Activated CD4-positive, alpha-beta T cell treated with anti-CD3 and anti-CD28 coated beads, Interleukin-2, amount 50 U/mL, for 4 hours (primary cell): ENCODE measurements at places on chromosomes 12 and 14.

GRCh38 chr14:61388173-61388975 lies 67.0 kb downstream of the PRKCH start:
- no peak for DNase-seq

GRCh38 chr12:62347922-62348650 lies 87.9 kb downstream of the USP15 start:
- DNase-seq, result no peak

DNA sequence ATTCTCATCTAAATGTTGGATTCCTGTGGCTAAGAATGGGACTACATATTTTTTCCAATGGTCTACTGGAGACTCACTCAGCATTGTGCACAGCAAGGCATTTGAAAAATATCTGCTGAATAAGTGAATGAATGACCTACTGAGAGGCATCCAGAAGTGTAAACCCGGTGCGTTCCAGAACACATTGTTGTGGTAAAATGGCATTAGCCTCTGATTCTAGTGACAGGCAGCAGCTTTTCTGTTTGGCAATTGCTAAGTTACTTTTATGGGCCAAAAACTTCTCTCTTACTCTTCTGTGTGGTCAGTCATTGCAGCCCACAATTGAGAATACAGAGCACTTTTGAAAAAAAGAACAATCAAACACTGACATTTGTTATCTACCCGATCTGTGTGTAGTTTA lies 36.5 kb downstream of the WIF1 start:
- DNase-seq, result no peak

GRCh38 chr12:76032043-76032981 lies 736 bp upstream of the PHLDA1 start:
- DNase-seq, result no peak

- DNase-seq, result no peak
Measured at GRCh38 chr12:41683513-41684240, 461.0 kb downstream of the GXYLT1 start.

- no peak for DNase-seq
Measured at GRCh38 chr12:24728366-24728765, 220.5 kb downstream of the BCAT1 start.

- DNase-seq, result no peak
Measured at GRCh38 chr14:28635387-28635786, 131.2 kb upstream of the FOXG1 start.

DNA sequence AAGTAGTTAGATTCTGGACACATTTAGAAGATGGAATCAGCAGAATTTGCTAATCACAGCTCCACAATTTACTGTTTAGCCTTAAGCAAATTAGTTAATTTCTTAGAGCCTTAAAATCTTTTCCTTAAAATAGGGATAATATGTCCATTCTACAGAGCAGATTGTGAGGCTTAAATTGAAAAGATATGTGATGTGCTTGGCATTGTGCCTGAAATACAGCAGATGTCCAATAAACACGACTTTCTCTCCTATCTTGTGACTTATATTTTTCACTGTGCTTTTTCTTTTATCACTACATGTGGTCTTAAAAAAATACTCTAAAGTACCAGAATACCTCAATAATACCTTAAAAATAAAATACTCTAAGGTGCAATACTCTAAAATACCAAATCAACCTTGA lies 30.6 kb downstream of the CCER1 start:
- DNase-seq, result no peak

GRCh38 chr12:93794738-93795137 lies 117.6 kb downstream of the CRADD start:
- no peak for DNase-seq

GRCh38 chr14:93086441-93087055 lies 29.2 kb downstream of the ITPK1 start:
- no peak for DNase-seq

DNA sequence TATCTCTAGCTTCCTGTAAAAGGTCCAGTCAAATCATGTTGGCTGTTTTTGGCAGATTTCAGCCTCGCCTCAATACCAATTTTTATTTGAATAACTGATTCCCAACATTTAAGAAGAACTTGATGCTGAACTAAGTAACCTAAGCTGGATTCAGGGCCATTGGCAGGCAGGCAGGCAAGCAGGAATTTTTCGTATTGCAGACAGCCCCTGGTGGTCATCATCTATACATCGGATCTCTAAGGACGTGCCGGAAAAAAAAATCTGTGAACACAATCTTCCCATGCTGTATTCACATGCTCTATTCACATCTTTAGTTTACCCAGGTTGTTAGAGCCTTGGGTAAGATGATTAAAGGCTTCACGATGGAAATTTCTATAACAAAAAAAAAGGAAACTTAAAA lies 7.0 kb downstream of the VCPKMT start:
- no peak for DNase-seq

DNA sequence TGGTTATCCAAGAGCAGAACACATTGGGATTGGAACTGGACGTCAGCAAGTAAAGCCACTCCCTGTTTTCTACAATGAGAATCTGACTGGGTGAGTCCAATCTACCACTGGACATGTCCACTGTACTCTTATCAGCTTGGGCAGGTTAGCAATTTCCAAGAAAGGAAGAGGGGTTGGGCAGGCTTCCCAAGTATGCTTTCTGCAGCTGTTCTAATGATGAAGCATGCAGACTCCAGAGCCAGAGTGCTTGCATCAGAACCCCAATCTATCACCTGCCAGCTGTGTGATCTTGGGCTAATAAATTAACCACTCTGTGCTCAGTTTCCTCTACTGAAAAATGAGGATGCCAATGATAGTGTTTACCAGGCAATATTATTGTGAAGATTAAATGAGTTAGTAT lies 92.0 kb downstream of the EMP1 start:
- DNase-seq, result no peak

DNA sequence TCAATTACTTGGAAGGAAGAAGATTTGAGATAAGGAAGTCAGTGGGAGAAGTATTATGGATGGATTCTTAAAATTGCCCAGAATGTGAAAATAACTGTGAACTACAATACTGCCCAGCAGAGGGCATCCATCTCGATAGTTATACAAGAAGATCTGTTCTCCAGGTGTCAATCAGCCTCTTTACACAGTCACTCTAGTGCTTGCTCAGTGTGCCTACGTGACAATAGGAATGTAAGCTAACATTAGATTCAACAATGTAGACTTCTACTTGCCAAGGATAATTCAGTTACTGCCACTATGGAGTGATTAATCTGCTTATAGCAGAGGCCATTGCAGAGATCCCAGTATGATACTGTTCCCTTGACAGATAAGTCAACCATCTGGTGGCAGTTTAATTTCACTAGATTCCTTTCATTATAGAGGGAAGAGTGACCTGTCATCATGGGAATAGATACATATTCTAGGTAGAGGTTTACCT lies 10.6 kb upstream of the MAP4K5 start:
- peak; percentile 11 for DNase-seq

GRCh38 chr12:97754306-97754705 lies 291.7 kb downstream of the RMST start:
- DNase-seq, result no peak

- no peak for DNase-seq
Measured at GRCh38 chr12:58877243-58877743, 43.0 kb downstream of the LRIG3 start.

GRCh38 chr14:25001156-25001555 lies 48.8 kb downstream of the STXBP6 start:
- DNase-seq, result no peak

- DNase-seq, result peak; percentile 57
Measured at GRCh38 chr12:6461401-6462233, 8.9 kb downstream of the VAMP1 start.

- no peak for DNase-seq
Measured at GRCh38 chr12:109432431-109432830, 44.7 kb downstream of the KCTD10 start.

GRCh38 chr12:130026608-130027176 lies 122.9 kb upstream of the TMEM132D start:
- no peak for DNase-seq

DNA sequence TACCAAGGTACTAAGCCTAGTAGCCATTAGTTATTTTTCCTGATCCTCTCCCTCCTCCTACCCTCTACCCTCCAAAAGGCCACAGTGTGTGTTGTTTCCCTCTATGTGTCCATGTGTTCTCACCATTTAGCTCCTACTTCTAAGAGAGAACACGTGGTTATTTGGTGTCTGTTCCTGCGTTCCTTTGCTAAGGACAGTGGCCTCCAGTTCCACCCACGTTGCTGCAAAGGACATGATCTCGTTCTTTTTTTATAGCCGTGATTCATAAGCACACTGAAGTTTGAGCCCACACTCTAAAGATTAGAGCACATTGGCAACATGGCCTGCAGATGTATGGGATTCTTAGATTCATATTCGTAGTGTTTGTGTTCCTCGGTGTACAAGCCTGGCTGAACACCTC lies 8.1 kb upstream of the STX2 start:
- DNase-seq, result no peak

GRCh38 chr12:123760267-123760938 lies 1.7 kb upstream of the DNAH10 start:
- DNase-seq, result no peak

DNA sequence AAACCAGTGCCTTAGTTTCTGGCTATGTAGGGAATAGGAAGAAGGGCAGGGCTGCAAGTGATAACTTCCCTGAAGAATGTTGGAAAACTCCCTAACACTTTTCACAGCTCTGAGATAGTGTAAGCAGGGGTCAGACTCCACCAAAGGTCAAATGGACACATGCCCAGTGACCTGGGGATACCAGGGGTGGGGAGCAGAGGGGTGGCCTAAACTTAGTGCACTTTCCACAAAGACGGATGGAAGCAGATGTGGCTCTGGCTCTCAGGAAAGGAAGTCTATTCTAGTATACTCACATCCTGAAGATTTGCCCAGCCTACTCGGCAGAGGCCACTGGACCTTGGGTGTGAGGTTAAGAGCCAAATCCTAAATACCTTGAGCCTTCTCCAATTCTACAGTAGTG lies 285.8 kb downstream of the NUAK1 start:
- no peak for DNase-seq

DNA sequence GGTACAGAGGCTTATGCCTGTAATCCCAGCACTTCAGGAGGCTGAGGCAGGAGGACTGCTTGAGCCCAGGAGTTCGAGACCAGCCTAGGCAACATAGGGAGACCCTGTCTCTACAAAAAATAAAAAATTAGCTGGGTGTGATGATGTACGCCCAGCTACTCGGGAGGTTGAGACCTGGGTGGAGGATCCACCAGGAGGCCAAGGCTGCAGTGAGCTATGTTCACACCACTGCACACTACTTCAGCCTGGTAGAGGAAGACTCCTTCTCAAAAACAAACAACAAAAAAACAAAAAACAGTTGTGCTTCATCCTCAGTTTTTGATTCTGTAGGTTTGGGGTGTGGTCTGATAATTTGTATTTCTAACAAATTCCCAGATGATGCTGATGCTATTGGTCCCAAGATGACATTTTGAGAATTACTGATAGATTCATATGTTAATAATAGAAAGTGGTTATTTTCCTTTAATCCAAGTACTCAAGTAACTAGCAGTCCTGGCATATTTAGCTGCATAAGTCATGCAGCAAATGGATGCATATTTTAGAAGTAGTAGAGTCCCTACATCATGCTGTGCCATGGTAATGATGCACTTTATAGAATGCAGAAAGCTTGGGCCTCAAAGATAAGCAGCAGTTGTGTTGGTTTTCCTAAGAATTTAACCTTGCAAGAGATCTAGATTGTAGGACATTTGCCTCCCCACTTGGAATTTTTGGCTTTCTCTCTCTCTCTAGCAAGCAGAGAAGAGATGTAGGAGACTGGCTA lies 76.1 kb upstream of the PAWR start:
- DNase-seq, result no peak

DNA sequence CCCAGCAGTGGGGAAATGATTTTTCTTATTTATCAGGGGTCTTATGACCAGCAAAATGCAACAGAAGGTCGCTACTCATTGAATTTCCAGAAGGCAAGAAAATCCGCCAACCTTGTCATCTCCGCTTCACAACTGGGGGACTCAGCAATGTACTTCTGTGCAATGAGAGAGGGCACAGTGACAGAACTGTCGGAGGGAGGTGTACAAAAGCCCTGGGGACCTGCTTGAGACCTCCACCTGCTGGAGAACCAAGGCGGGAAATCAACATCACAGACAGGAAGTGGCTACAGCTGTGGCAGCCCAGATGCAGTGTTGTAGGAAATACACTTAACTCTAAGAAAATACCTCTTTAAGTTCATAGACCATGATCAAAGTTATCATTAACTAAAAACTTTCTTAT lies 250.9 kb upstream of the OR4E1 start:
- peak; percentile 29 for DNase-seq

DNA sequence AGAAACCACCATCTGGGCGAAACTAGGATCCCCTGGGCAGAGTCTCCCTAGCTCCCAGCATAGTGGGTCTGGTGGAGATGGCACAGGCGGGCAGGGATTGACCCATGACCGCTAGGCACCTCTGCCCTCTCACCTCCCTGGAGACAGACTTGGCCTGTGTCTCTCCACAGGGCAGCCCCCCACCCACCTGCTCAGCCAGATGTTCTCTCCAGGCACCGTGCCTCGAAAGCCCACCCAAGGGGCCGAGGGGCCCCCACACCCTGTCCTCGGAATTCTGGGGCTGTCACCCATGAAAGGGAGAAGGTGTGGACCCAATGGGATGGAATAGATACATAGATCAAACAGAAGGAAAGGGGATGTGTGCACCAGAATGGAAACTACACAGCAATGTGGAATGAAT lies 229.1 kb upstream of the RTL1 start:
- no peak for DNase-seq

GRCh38 chr12:56271031-56271430 lies 4.3 kb downstream of the COQ10A start:
- DNase-seq, result no peak

DNA sequence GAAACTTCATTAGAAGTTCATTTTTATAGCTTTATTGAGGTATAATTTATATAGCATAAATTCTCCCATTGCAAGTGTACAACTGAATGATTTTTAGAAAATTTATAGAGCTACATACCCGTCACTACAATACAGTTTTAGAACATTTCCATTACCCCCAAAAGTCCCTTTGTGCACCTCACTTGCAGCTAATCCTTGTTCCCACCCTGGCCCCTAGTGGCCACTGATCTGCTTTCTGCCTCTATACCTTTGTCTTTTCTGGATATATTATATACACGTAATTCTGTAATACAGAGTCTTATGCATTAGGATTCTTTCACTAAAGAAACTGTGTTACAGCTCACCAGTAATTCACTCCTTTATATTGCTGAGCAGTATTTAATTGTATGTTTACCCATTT lies 145.1 kb upstream of the DIO2 start:
- DNase-seq, result no peak

GRCh38 chr12:106358396-106359241 lies 1.1 kb downstream of the POLR3B start:
- no peak for DNase-seq

GRCh38 chr12:13152281-13152680 lies 44.2 kb upstream of the EMP1 start:
- DNase-seq, result no peak

GRCh38 chr12:101040936-101041335 lies 169.1 kb downstream of the SLC5A8 start:
- DNase-seq, result no peak

GRCh38 chr14:72608391-72609204 lies 285.3 kb downstream of the DPF3 start:
- DNase-seq, result no peak

DNA sequence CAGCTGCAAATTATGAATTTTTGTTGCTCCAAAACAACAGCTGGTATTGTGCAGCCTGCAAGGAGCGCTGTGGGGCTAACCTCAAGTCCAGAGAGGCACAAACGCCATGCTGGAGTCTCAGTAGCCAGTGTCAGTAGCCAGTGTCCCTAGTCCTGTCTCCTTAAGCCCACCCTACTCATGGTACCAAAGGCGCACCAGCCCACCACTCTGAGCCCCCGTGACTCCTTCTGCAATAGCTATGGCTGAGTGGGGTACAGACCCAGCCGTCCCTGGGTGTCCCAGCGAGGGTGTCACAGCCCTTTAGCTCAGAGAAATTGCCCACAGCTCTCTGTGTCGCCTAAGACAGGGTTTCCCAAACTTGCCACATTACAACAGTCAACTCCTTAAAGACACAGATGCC lies 65.2 kb downstream of the ARL6IP4 start:
- DNase-seq, result no peak
